ENCODE measurements at places on chromosomes 5 and 9.

- no peaks in the 10 kb centered on the region for H3K4me1 ChIP-seq
- H3K4me3 ChIP-seq, result no peak overlapping the region
- no peak overlapping the region for H3K27ac ChIP-seq
- no peak for DNase-seq
Measured at GRCh38 chr9:69386651-69387050, 61.6 kb downstream of the ENTREP1 start.

DNA sequence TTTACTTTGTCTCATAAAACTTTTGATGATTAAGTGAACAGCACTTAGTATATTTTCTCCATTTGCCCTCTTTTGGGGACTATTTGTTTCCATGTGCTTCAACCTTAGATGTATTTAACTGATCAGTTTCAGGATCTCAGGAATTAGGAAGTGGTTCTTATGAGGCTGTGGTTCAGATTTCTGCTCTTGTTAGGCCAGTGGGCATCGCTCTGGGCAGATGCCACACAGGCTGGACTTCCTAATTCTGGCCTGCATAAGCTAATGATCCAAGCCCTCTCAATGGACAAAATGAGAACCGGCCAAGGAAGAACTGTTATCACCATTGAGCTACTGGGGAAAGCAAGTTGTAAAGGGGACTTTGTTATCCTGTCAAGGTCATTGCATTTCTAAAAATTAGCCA, 6.9 kb downstream of the ARHGAP26 start:
- no peaks in the 10 kb centered on the region for H3K27me3 ChIP-seq
- peaks cover 2% of the 10 kb centered on the region for H3K36me3 ChIP-seq
- H3K27ac ChIP-seq, result no peak overlapping the region
- H3K4me3 ChIP-seq, result no peak overlapping the region
- peaks cover 9% of the 10 kb centered on the region for H3K4me1 ChIP-seq
- no peak for DNase-seq

DNA sequence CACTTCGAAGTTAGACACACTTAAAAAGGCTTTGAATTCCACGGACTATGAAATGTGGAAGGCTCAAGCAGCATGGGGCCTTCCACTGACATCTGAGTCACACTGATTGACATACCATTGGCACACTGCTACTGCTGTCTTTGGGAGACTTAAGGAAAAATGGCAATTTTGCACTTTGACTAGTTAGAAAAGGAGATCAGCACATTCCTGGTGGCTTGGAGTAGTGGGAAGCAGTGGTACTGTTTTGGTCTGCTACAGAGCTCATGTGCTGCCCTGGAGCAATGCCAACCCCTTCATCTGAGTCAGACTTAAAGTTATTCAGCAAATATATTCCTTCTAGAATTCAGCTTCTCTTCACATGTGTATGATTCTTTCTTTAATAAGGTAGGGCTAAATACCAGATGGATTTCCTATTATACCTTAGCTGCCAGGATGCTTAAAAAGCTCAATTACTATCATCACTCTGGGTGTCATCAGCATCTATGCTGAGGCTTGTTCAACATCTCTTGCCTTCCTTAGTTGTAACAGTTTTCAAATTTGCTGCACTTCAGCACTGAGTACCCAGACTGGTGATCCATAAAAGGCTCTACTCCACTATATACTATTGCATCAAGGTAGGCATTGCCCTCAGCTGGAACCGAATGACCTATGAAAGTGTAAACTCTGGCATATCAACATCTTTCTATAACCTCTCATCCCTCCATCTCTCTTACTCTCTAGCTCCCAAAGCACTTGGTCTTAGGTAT, 42.3 kb upstream of the MOCS2 start:
- no peak for DNase-seq
- H3K4me3 ChIP-seq, result no peak overlapping the region
- no peaks in the 10 kb centered on the region for H3K36me3 ChIP-seq

- H3K27ac ChIP-seq, result no peak overlapping the region
- H3K4me3 ChIP-seq, result no peak overlapping the region
- no peaks in the 10 kb centered on the region for H3K27me3 ChIP-seq
- no peak for DNase-seq
Measured at GRCh38 chr5:90902651-90903386, 344.2 kb downstream of the ADGRV1 start.

DNA sequence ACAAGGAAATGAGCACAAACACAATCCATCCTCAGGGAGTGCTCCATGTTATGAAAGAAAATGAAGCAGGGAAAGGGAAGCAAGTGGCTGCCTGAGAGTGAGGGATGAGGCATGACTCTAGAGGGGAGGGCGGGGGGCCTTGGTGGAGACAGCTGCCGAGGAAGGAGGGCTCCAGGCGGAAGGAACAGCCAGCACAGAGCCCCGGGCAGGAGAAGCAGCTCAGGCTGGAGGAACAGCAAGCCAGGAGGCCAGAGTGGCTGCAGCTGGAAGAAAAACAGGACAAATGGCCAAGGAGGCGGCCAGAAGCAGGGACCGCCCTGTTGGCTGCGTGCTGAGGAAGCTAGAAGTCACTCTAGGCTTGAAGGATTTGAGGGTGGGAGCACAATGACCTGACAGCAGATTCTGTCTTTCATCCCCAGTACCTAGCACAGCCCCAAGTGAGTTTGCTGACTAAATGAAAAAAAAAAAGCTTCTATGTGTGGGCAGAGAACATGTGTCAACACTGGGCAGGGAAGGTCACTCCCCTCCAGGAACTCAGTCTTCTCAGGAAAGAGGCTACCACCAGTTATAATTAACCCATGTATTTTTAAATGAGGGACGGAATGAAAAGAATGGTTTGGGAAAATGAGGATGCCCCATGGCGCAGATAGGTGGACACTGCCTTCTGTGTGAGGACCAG, 142.8 kb downstream of the DCP2 start:
- H3K36me3 ChIP-seq, result no peaks in the 10 kb centered on the region
- peaks cover 3% of the 10 kb centered on the region for H3K4me1 ChIP-seq
- no peak overlapping the region for H3K4me3 ChIP-seq
- no peak for DNase-seq

DNA sequence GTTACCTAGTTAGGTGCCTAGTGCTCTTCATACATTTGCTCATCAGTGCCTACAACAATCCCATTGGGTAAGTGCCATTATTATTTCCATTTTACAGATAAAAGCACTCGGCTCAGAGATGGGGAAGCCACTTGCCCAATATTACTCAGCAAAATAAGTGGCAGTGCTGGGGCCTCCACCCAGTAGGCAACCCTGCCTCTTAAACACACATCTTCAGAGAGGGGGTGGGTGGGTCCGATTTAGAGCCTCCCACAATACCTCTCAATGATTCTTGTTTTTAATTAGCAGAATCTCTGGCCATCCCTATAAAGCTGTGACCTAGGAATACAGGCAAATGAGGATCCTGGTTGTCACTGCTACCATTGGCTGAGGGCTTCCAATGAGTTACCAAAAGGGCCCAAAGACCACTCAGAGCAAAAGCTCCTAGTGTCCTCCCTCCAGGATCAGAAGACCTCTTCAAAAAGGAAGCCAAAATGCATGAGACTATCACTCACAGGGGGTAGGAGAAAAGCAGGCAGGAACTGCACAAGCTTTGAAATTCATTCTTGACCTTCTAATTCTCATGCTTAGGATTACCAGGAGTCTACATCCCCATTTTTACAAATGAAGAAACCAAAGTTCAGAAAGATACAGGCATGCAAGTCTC, 36.1 kb upstream of the UBE2D2 start:
- H3K27me3 ChIP-seq, result no peaks in the 10 kb centered on the region
- DNase-seq, result no peak
- H3K36me3 ChIP-seq, result no peaks in the 10 kb centered on the region
- H3K27ac ChIP-seq, result no peak overlapping the region
- no peak overlapping the region for H3K4me3 ChIP-seq

- peak; percentile 89 for DNase-seq
- peak within 1 kb of the TSS; percentile 50 for H3K4me3 ChIP-seq
- H3K27me3 ChIP-seq, result peaks cover 52% of the 10 kb centered on the region
- peaks cover 7% of the 10 kb centered on the region for H3K4me1 ChIP-seq
- H3K27ac ChIP-seq, result no peak within 1 kb of the TSS
- no peaks in the 10 kb centered on the region for H3K36me3 ChIP-seq
Measured at GRCh38 chr9:109320742-109321448, at the start of gene EPB41L4B. TSS of gene EPB41L4B (minus strand) at chr9:109321059. CDS start at chr9:109320446, 613 bp downstream.

DNA sequence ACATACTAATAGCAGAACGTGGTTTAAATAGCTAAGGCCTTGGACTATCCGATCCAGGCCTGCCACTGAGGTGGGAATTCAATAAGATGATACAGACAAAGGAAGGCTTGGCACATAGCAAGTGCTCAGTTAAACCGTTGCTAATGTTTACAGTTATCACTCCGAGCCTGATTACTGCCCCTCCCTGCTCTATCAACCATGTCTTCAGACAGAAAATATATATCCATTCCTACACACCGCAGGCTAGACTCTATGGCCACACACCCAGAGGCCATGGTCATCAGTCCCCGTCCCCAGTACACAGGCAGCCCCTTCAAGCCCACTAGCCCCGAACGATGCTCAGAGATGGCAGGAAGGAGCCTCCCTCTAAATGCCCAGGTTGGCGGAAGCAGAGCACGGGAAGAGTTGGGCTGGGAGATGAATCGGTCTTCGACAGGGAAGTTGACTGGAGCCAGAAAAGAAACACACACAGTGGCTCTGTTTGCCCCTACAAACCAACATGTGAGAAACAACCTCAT, 49.7 kb upstream of the STXBP1 start:
- peaks cover 30% of the 10 kb centered on the region for H3K4me1 ChIP-seq
- no peaks in the 10 kb centered on the region for H3K36me3 ChIP-seq
- no peak overlapping the region for H3K4me3 ChIP-seq

DNA sequence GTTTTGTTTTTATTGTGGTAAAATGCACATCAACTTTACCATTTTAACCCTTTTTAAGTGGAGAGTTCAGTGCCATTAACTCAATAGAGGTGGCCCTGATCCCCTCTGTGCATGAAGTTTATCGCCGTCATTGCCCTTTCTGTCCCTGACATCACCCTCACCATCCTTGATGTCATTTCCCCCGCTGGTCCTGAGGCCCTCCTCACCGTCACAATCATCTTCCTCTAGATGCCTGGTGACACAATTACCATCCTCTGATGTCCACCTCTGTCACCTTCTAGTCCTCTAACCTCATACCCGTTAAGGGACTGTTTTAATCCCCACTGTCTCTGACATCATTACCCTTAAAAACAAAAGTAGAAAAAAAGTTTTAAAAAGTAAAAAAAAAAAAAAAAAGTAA, 112.5 kb upstream of the TBC1D2 start:
- H3K27me3 ChIP-seq, result no peaks in the 10 kb centered on the region
- H3K36me3 ChIP-seq, result no peaks in the 10 kb centered on the region
- no peak overlapping the region for H3K4me3 ChIP-seq
- H3K27ac ChIP-seq, result no peak overlapping the region
- DNase-seq, result no peak

GRCh38 chr9:76452839-76453238, 6.1 kb upstream of the GCNT1 start:
- no peak overlapping the region for H3K27ac ChIP-seq
- peaks cover 10% of the 10 kb centered on the region for H3K4me1 ChIP-seq
- no peak overlapping the region for H3K4me3 ChIP-seq
- DNase-seq, result no peak
